Bronchial epithelial cell (primary cell): ENCODE measurements at places on chromosomes 6 and 20. TPM values are rescaled to one million over a fixed set of nuclear protein-coding genes. Genes with fewer than 3 reads are reported as not detected.

DNA sequence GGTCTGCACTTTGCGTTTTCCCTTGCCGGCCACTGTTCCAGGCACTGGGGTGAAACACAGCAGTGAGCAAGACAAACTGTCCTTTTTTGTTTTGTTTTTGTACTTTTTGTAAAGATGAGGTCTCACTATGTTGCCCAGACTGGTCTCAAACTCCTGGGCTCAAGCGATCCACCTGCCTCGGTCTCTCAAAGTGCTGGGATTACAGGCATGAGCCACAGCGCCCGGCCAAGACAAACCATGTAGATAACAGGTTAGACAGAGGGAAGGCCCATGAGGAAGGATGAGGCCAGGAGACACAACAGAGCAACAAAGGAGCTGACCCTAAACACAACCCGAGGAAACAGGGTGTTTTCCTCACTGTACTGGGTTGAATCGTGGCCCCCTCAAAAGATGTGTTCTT, 165.4 kb downstream of the NFATC2 start:
- DNase-seq: no peak

DNA sequence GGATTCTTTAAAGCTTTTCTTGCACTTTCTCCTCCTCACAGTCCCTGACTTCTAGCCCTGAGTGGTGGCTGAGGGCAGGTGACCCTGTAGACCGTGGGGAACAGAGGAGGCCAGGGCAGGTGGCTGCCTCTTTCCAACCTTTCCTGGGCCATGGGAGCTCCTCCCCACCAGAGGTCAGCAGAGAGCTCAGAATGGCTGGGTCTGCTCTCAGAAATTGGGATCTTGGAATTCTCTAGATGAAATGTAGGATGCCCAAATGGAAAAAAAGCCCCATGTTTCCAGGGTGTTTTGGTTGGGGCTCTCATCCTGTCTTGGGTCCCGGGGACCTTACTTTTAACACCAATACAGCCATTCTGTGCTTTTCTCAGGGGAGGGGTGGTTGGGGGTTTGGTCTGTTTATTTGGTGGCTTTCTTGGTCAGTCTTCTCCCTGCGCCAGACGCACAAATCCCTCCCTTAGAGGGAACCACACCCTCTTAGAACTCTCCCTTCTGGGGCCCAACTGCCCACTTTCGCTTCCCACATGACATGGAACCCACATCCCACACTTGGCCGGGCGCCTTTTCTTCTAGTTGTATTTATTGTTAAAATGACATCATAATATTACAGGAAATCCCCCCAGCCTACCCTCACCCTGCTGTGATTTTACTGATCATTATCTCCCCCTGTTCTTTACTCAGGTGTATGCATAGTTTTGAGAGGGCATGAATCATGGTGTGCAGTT, 17.9 kb downstream of the GNAS start:
- peak; percentile 43 for DNase-seq

- DNase-seq: no peak
These were observed 2.3 kb upstream of the GMPR start for GRCh38 chr6:16236009-16236501.

CRYBG1 gene
- 45.0 and 73.2 TPM in 2 replicates for total RNA-seq

- peak; percentile 70 for DNase-seq
These were observed 24.2 kb upstream of the TMX4 start for GRCh38 chr20:8043687-8044282.

RNF217 gene
- 14.2 and 16.3 TPM in 2 replicates for total RNA-seq

BTNL2 gene
- total RNA-seq: 0.13 and 0.26 TPM in 2 replicates

- no peak for DNase-seq
These were observed 3.5 kb downstream of the GRM1 start for GRCh38 chr6:146032387-146032786.

DNA sequence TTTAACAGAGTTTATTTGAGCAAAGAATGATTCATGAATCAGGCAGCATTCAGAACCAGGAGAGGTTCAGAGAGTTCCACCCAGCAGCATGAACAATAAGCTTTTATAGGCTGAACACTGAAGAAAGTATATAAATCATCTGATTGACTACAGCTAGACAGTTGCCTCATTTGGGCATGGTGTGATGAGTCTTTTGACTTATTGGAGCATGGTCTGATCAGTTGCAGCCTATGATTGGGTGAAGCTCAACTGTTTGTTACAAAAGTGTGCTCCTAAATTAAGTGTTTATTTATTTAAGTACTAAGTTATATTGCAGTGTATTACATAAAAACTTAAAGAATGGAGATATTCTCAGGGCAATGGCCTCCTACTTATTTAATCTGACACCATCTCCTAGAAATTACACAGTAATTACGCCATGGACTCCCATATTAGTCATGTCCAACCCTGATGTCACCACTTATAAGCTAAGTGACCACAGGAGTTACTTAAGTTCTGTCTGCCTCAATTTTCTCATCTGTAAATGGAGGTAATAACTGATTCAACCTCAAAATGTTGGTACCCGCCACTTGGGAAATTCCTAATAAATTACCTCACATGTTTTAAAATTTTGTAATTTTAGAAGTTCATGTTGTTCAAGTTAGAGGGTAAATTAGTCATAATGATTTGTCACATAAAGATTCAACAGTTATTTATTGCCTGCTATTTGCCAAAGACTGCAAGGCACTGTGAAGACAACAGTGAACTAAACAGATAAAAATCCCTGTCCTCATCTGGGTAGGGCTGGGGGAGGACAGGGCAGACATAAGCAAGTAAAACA, 15.2 kb upstream of the ROS1 start:
- DNase-seq: peak; percentile 97

- DNase-seq: peak; percentile 67
These were observed 1277.2 kb upstream of the GJE1 start for GRCh38 chr6:140855520-140855919.

GRCh38 chr6:136551103-136551502, 881 bp upstream of the MAP7 start:
- DNase-seq: no peak

GRCh38 chr6:40803897-40804702, 216.9 kb upstream of the LRFN2 start:
- no peak for DNase-seq

- DNase-seq: no peak
These were observed 77.6 kb upstream of the BACH2 start for GRCh38 chr6:90374201-90374600.

GRCh38 chr6:43082806-43083655, 6.9 kb downstream of the PTK7 start:
- DNase-seq: no peak

- no peak for DNase-seq
These were observed 5.5 kb upstream of the CD40 start for GRCh38 chr20:46112430-46113112.

- DNase-seq: peak; percentile 27
These were observed 86.3 kb upstream of the PROKR2 start for GRCh38 chr20:5402903-5403531.

EDN3 gene
- total RNA-seq: not detected in 2 replicates

DNA sequence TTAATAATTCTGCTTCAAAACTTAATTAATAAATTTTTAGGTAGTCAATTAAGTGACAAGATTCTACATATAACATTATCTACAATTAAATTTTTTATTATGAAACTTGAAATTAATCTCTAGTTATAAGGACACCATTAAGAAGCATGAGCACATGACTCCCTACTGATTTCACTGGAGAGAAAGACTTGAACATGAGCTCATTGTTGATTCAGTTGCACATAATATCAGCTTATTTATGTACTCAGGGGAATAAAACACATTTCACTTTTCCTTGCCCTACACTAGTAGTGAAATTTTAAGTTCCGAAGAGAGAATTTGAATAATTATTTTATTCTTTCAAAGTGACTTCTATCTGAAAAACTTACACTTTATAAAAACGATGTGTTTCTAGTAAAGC, 370.2 kb upstream of the EPHA7 start:
- DNase-seq: no peak

GRCh38 chr6:145865595-145865994, 51.0 kb upstream of the FBXO30 start:
- DNase-seq: no peak

GRCh38 chr6:90247262-90247661, 49.4 kb downstream of the BACH2 start:
- DNase-seq: no peak

GRCh38 chr6:13302291-13302690, 26.0 kb downstream of the TBC1D7 start:
- no peak for DNase-seq

DNA sequence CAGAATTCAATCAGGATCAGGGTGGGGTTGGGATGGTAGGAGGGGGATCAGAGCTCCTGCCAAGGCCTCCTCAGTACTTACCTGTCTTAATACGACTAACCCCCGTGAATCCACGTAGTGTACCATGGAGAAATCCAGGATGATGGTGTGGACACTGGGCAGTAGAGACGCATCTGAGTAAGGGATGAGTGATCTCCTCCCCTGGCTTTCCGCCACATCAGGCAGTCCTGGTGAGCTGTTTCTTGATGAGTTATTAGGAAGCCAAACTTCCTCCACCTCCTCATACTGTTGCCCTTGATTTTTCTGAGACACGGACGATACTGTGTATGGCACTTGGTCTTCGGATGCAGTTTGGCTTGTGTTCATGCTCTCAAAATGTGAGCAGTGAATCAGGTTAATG, 34.2 kb upstream of the SRPK1 start:
- DNase-seq: peak; percentile 79

DNA sequence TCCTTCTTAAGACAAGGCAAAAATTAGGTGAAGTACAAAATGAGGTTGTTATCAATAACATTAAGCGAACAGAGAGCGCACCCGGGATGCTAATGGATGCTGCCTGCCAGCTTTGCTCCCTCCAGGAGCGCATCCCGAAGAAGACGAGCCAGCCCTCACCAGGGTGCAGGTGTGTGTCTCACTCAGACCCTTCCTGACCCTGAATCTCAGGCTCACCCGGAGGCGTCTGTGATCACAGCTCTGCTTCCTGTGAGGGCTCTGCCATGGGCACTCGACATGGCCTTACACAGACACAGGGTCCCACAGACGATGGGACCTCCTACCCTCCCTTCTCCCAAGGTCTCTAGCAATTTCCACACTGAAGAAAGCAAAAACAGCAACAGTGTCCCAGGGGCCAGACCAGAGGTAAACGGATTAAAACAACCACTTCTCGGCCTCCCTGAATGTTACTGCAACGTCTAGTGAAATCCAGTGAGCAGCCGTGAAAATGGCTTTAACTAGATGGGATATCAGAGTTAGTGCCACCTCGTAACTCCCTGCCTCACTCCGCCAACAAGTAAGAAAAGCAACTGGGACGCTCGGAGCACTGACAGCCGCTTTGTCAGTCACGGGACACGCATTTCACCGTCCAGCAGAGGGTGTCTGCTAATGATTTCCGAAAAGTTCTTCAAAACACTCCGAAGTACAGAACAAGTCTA, 11.7 kb downstream of the ZBTB46 start:
- DNase-seq: no peak

DNA sequence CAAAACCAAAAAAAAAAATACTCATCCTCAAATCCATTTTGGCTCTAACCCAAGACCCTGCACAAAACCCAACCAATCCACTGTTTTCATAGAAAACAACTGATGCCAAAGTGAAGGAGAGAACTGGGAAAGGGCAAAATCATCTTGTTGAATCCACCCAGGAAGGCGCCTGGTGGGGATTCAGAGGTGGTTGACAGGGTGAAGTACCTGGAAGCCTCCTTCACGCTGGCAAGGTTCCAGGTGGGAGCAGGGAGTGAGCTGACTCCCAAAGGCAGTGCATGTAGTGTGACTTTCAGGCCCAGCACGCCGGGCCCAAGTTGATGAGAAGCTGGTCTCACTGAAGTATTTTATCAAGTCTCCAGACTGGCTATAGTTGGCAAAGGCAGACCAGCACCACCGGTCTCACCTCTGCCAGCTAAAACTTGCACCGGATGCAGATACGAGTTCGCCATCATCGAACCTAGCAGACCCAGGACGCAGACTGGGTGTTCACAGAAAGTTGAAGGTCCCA, 16.5 kb downstream of the PPP1R10 start:
- no peak for DNase-seq

DNA sequence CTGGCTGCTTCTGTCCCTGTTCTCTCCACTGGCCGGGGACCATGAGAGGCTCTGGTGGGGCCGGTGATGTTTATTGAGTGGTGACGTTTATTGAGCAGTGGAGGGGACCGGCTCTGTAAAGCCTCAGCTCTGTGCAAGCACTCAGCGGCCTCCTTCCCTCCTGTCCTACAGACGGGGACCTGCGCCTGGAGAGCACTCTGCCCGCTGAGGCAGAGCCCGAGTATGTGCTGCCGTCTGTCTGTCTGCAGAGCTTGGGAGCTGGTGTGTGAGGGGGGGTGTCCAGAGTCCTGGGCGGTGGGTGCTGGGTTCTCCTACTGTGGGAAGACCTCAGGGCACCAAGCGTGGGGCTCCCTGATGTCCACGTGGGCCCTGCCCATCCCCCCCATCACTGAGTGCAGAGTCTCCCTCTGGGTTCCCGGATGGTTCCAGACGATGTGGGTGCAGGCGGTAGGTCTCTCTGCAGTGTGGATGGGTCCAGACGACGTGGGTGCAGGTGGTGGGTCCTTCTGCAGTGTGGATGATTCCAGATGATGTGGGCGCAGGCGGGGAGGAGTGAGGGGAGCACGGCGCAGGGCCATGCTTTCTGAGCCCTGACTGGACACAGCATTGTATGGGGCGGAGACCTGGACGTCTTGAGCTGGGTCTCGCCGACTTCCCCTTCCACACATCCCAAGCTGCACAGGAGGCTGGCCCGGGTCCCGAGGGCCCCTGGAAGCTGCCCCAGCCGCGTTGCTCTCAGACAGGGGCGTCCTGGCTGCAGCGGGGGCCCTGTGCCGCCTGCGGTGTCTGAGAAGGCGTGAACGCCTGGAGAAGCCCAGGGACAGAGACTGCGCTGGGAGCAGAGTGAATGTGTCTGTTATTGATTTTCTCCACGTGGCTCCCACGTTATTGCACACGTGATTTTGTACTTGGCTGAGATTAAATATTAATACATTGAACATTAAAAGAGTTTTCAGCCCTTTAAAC, 14.9 kb upstream of the BHLHE23 start:
- DNase-seq: no peak

GRCh38 chr6:137915790-137916189, 48.7 kb downstream of the TNFAIP3 start:
- no peak for DNase-seq

DNA sequence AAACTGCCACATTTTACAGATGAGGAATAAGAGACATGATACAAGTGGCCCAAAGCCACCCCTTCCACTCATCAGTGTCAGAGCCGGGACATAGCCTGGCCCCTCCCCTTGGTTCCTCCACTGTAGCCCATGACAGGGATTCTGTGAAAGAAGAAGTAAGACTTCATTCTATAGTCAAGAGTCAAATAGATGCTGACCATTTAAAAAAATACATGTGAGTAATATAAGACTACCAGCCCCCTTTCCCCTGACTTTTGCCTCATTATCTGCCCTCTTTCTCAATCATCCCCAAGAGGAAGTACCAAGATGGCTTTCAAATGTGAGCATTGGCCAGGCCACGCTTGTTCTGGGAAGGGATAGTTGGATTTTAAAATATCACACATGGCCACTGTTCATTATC, 57.8 kb upstream of the TAB2 start:
- no peak for DNase-seq

C4B gene
- 1.6 and 2.6 TPM in 2 replicates for total RNA-seq

KHDC1 gene
- 1.3 and 1.7 TPM in 2 replicates for total RNA-seq
